Activated CD8-positive, alpha-beta memory T cell treated with anti-CD3 and anti-CD28 coated beads, Interleukin-2, amount 50 U/mL, for 4 hours (primary cell): ENCODE measurements at places on chromosomes 6 and 20.

DNA sequence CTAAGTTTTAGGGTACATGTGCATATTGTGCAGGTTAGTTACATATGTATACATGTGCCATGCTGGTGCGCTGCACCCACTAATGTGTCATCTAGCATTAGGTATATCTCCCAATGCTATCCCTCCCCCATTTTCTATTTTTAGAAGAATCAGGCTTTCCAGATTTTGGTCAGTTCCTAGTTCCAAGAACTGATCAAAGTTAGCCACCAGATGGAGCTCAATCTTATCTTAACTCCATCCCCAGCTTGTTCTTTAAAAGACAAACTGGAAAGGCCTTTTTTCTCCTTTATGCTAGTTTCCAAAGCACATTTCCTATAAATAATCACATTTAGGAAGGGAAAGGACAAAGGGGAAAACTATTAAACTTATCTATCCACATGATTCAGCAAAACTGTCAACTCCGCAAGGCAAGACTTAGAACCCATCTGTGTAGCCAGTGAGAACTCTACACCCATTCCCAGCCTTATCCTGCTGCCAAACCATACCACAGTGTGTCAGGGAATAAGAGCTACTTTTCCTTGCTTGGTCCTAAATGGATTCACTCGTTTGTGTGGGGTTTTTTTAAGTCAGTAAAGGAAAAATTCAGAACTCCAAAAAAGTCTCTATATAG lies 22.8 kb upstream of the KHDC1 start:
- DNase-seq: no peak

GRCh38 chr6:45738057-45738455 lies 277.6 kb downstream of the CLIC5 start:
- DNase-seq: no peak

DNA sequence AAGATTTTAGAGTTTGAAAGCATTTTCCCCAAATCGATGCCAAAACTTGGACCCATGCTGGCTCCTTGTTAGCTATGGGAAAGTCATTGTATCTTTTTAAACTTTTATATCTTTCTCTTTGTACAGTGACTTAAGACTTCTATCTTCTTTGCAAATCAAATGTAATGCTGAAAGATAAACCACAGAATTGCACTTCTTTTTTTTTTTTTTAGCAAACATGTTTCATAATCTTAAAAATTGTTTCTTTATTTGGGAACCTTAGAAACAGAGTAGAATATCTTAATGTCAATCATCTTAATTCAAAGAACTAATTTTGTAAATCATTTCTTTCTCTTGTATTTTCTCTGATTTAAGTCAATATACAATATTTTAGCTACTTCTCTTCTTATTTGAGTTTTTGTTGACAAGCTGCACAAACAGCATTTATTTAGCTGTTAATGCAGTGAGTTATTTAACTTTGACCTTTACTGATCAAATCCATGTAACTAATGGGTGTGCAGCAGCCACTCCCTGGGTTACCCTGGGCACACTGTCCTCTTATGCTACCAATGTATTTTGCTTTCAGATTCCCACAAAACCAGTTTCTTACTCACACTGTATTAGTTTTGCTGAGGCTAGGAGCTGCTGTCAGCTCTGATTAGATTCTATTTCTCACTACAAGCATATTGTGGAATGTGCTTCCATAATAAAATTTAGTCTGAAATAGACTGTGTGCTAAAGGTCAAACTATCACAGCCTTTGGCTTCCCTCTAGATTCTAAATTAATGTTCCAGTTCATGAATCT lies 279.6 kb downstream of the ADGB start:
- no peak for DNase-seq

- DNase-seq: no peak
Observed at GRCh38 chr20:15976047-15976736, 597.1 kb downstream of the KIF16B start.

GRCh38 chr6:109458774-109459531 lies 3.4 kb upstream of the MICAL1 start:
- peak; percentile 52 for DNase-seq

- no peak for DNase-seq
Observed at GRCh38 chr6:14763139-14763538, 482.7 kb upstream of the JARID2 start.

DNA sequence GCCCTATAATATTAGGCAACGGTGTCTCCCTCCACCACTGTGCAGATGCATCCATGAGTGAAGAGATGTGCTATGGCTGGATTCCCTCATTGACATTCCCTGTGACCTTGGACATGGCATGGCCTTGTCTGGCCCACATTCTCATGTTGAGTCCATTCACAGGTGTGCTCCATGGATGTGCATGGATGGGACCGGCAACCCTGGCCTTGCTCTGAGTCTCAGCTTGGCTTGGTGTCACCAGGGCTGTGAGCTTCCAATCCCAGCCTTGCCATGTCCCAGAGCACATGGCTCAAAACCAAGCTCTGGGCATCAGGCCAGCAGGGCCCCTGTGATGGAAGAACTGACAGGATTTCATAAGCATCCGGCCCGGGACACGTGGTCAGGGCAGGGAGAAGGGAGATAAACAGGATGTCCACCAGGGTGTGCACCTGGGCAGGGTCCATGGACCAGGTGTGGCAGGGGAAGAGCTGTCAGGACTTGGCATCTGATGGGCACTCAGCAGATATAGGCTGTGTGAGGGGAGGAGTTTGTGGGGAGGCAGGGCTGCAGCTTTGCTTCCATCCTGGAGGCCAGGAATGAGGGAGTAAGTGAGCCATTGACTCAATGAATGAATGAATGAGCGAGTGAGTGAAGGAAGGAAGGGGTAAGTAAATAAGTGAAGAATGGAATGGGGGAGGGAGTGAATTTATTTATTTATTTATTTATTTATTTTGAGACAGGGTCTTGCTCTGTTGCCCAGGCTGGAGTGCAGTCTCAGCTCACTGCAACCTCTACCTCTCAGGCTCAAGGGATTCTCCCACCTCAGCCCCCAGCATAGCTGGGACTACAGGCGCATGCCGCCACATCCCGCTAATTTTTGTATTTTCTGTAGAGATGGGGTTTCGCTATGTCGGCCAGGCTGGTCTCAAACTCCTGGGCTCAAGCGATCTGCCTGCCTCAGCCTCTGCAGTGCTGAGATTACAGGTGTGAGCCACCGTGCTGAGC lies 15.7 kb downstream of the NRSN2 start:
- peak; percentile 27 for DNase-seq

- no peak for DNase-seq
Observed at GRCh38 chr6:54618572-54618971, 228.0 kb upstream of the FAM83B start.

- no peak for DNase-seq
Observed at GRCh38 chr20:11270566-11270965, 596.8 kb upstream of the JAG1 start.

GRCh38 chr20:43345676-43346075 lies 112.0 kb upstream of the SRSF6 start:
- DNase-seq: no peak

DNA sequence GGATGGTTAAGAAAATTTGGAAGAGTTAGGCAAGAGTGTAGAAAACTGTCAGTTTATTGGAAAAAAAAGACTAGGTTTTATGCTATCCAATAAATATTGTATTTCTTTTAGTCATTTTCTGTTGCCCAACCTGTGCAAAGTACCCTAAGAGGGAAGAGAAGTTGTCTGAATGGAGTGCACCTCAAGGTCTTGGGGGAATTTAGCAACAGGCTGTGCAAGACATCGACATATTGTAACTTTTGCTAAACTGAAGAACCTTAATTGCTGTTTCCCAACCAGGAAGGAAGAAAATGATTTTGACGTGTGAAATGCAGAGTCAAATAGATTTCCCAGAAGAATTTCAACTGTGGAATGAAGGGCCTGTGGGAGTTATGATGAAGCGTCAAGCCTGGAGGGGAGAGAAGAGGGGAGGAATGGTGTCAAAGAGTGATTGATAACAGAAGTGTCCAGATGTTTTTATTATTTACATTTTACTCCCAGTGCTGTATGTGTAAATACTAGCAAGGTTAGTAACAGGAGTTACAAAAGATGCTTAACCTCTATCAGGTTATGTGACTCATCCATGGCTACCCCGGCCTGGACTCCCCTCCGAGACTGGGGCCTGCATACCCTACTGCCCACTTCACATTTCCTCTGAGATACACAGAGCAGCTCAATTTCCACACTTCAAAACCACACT lies 246.8 kb downstream of the MYLK4 start:
- DNase-seq: no peak

- DNase-seq: no peak
Observed at GRCh38 chr6:7338031-7338430, 25.0 kb upstream of the SSR1 start.

DNA sequence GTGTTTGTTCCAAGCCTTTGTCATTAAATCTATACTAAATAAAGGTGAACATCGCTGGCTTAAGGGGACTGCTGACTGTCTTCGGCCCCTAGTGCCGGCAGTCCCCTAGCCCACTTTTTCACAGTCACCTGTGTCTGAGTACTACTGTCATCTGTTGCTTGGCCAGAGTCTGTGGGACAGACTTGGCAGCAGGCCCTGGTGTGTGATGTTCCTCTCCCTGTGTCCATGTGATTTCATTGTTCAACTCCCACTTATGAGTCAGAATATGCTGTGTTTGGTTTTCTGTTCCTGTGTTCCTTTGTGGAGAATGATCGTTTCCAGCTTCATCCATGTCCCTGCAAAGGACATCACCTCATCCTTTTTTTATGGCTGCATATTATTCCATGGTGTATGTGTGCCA lies 133.4 kb downstream of the HAO1 start:
- no peak for DNase-seq

DNA sequence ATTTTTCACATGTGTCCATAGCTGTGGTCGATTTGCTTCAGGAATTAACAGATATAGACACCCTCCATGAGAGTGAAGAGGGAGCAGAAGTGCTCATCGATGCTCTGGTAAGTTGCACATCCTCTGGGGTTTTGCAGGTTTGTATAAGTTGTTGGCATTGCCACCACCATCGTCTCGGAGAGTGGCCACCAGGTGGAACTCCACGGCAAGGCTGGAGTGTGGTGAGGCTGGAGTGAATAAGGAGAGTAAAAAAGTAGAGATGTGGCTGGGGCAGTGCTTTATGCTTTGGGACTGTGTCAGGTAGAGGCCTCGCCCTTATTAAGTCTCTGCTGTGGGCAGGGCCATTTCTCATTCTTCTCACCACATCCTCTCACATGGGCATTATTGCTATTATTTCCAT lies 63.7 kb downstream of the CTNNBL1 start:
- DNase-seq: no peak

DNA sequence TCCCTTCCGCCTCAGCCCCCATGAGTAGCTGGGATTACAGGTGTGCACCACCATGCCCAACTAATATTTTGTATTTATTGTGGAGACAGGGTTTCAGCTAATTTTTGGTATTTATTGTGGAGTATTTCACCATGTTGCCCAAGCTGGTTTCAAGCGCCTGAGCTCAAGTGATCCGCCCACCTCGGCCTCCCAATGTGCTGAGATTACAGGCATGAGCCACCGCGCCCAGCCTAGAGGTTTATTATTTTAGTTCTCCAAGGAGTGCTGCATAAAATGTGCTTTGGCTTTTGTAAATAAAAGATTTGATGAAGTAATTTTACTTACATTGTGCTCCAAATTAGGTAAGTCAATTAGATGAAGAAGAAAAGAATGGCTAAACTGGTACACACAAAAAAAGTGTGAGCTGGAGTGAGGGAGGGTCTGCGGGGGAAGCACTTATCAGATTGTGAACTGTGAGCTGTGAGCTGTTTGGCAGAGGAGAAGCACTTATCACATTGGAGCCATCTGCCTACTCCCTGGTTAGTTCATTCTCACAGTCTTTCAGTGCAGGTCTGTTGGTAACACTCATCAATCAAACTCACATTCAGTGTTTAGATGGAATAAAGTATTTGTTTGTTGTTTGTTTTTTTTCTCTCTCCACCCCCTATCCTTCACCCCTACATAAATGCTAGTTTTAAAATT lies 398.0 kb downstream of the EPHA7 start:
- no peak for DNase-seq

DNA sequence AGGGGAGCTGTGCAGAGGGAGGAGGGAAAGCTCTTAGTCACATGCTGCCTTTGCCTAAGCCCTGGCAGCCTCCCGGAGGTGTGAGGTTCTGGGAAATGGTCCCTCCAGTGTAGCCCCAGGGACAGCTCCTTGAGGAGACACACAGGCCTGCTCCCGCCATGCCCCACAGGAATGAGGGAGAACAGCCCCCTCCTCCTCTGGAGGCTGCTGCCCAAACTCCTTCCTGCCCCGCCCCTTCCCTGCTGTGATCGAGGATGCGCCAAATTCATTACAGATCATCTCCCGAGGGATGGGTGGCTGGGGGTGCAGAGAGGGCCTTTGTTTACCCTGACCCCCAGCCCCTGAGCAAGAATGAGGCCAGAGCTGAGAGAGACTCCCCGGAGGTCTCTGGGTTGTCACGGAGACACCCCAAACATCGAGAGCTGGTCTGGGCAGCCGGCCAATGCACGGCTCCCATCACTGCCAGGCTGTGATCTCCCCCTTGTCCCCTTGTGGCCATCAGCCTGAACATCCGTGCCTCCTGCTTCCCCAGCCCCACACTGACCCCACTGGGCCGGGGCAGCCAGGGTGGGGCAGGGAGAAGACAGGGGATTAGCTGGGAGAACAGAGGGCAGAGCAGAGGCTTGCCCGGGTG lies 8.4 kb downstream of the CYP21A2 start:
- DNase-seq: no peak

GRCh38 chr6:151962246-151962846 lies 154.9 kb downstream of the ESR1 start:
- DNase-seq: no peak

DNA sequence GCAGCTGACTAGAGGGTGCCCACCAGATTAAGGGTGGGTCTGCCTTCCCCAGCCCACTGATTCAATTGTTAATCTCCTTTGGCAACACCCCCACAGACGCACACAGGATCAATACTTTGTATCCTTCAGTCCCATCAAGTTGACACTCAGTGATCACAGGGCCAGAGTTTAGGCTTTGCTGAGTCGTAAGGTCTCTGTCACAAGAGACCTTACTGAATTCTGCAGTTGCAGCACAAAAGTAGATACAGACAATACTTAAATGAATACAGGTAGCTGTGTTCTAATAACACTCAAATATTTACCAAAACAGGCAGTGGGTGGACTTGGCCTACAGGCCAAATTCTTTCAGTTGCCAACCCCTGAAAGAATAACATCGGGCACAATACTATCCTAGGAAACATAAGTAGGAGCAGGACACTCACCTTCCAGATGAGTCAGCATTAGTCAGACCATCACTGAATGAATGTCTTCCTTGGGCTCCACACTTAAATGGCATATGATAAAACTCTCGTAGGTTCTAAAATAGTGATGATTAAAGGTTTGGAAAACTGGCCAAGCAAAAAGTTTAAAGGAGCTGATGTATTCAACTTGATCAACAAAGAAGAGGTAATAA lies 190.0 kb downstream of the UBE3D start:
- DNase-seq: no peak
